ENCODE measurements at places on chromosomes 5 and 9.

- DNase-seq: no peak
Observed at GRCh38 chr9:38039907-38040682, 28.9 kb downstream of the SHB start.

DNA sequence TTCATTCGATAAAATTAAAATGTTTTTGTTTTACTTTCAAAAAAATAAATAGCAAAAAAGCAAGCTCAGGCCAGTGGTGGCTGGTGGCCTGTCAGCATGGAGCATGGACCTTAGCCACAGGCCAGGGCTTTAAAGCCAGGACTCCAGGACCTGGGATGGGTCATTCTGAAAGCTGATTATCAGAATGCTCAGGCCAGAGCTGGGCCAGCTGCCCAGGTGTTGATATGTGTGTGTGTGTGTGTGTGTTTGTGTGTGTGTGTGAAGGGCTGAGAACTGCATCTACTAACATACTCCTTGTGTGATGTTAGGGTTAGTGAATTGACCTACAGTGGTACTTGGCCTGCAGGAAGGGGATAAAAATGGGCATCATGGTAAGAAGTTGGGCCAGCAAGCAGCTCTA lies 21.5 kb downstream of the PALM2AKAP2 start:
- DNase-seq: no peak

DNA sequence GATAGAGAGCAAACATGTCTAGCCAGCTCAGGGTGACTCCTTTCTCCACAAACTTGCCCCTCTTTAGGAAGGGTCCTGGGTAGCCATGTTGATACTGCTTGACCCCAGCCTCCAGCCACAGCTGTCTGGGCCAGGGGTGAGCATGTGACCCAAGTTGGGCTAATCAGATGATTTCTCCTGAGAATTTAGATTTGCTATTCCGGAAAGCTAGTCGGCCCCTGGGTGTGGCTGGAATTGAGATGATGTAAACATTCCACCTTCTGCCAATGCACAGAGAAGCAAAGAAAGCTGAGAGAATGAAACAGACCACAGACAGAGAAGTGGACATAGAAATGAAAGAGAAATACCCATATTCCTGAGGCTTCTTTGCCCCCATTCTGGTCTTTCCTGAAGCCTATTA lies 17.8 kb upstream of the B4GALT1 start:
- DNase-seq: no peak

DNA sequence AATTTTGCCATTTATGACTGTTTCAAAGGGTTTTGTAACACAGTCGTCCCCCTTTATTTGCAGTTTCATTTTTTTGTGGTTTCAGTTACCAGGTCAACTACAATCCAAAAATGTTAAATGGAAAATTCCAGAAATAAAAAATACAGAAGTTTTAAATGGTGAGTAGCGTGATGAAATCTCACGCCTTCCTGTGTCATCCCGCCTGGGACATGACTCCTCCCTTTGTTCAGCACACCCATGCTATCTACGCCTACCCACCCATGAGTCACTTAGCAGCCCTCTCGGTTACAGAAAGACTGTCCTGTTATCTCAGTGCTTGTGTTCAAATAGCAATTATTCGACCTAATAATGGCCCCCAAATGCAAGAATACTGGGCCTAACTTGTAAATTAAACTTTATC lies 765.3 kb upstream of the ADAMTS16 start:
- no peak for DNase-seq

Measured in NCI-H1092 treated with DMSO at 0.1 percent for 48 hours (cell line).